ENCODE measurements at places on chromosomes 2 and 18.

DNA sequence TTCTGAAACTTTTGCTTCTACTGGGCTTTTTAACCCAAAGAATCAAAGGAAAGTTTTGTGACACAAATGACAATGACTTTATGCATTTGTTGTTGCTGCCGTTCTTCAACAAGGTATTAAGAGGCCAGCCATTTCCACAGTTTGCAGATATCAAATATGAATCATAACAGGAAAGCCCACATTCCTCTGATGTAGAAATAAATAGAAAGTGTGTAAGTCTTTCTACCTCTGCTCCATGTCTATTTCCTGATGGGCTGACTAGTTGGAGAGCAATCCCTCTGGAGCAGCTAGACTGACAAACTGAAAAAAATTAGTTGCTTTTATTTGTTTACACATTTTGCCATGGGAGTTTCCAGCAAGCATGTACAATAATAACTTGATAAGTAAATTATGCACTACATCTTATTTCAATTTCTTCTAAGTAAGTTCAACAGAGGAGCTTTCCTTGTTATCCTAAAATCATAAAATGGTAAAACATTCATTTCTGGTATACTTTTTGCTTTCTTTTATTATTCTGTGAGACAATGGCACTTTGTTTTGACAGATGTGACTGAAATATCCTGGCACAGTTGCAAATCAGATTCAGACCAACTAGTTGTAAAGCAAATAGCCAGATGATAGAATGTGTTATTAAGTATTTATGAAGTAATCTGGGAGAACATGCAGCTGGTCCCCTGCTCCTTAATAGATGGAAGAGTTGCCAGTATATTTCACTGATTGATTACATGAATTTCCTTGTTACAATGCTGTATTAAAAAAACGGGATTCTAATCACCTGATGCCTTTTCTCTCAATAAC, 266.7 kb downstream of the METTL4 start:
- DNase-seq: peak; percentile 73

- DNase-seq: peak; percentile 82
These were observed 19.1 kb downstream of the MSH2 start for GRCh38 chr2:47422016-47422415.

DNA sequence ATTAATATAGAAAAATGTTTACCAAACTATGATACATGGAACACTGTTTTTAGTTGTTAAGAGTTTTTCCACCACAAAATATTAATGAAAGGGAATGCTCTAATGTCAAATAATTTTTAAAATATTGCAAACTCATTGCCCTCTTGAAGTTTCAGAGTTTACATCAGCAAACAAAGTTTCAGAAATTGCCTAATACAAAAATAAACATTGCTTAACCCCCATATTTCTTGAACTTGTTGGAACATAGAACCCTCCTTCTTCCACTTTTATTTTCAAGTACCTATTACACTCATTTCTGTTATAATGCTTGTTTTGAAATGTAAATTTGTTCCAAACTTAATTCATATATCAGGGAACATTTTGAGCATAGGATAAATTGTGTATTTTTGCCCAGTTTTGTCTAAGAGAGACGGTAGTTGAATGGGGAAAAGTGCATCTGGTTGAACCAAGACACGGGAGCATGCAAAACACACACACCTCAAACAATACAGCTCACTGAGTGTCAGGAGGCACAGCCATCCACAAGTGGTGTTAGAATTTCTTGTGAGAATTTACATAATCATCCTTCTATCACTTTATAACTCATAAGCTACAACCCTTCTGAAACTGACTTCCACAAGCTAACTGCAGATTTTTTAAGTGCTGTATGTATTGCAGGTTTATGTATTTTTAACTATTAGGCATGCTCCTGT, 5.3 kb upstream of the MC4R start:
- DNase-seq: peak; percentile 35

- no peak for DNase-seq
These were observed 14.2 kb upstream of the WIPF1 start for GRCh38 chr2:174611854-174612253.

GRCh38 chr2:8234757-8235374, 447.0 kb upstream of the ID2 start:
- DNase-seq: no peak

GRCh38 chr2:181858600-181858999, 32.9 kb upstream of the ITPRID2 start:
- no peak for DNase-seq

GRCh38 chr2:57397550-57398360, 648.9 kb upstream of the VRK2 start:
- no peak for DNase-seq
